LHCN-M2 (cell line): ENCODE measurements at places on chromosomes 1 and 21. TPM values are rescaled to one million over a fixed set of nuclear protein-coding genes. Genes with fewer than 3 reads are reported as not detected.

NDUFS2 gene
- 115 and 133 TPM in 2 replicates for total RNA-seq

DNA sequence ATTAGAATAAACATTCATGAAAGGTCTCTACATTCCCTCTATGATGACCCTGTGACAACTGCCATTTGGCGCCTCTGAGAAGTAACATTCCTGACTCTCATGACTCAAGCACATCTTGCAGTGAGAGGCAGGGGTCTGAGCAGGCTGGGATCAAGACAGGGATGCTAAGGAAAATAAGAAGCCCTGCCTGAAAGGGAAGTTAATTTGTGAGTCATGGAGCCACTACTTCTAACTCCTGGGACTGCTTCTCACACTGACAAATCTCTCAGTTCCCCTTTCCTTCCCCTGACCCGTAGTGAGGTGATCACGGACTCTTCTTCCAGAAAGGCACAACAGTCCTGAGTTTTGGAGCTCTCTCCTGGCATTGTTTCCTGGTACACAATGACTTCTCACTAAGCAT lies 231.9 kb downstream of the TNR start:
- DNase-seq, result no peak

- no peak for DNase-seq
Observed at GRCh38 chr1:30807318-30808066, 49.9 kb upstream of the LAPTM5 start.

- DNase-seq, result no peak
Observed at GRCh38 chr1:85311818-85312217, 35.4 kb upstream of the BCL10 start.

DNA sequence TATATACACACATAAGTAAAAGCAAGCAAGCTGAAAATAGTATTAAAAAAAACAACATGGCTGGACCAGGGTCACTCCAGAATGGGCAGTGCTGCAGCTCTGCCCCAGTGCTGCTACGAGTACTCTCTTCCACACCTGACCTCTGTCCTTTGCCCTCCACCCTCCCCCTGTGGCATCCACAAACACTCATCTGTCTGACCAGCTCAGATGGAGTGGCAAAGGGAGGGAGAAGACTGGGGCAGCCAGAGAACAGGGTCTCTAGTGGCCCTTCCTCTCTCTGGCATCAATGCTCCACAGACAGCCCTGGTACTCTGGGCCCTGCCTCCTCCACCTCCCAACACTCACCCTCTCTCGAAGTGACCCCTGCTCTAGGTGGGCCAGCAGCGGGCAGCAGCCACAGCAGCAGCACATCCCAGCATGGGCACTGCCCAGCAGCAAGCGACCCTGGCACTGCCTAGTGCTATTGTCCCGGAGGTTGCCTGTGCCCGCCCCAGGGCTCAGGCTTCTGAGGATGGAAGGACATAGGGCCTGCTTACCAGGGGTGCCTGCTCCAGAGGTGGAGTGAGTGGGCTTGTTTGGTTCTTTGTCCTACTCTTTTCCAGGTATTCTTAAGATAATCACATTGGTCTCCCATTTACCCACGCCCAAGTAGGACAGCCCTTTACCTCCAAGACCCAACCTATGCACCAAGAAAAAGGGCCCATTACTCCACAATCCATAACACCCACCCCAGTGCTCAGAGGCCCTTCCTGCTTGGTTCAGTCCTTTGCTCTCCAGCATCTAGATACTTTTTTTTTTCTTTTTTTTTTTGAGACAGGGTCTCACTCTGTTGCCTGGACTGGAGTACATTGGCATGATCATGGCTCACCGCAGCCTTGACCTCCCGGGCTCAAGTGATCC lies 6.2 kb downstream of the ARHGEF2 start:
- no peak for DNase-seq

GTF2B gene
- total RNA-seq, result 36.1 and 44.9 TPM in 2 replicates
